Fibroblast of skin of right biceps (primary cell): ENCODE measurements at places on chromosomes 6 and 20.

- DNase-seq, result no peak
Measured at GRCh38 chr6:109702791-109703190, 11.7 kb downstream of the FIG4 start.

DNA sequence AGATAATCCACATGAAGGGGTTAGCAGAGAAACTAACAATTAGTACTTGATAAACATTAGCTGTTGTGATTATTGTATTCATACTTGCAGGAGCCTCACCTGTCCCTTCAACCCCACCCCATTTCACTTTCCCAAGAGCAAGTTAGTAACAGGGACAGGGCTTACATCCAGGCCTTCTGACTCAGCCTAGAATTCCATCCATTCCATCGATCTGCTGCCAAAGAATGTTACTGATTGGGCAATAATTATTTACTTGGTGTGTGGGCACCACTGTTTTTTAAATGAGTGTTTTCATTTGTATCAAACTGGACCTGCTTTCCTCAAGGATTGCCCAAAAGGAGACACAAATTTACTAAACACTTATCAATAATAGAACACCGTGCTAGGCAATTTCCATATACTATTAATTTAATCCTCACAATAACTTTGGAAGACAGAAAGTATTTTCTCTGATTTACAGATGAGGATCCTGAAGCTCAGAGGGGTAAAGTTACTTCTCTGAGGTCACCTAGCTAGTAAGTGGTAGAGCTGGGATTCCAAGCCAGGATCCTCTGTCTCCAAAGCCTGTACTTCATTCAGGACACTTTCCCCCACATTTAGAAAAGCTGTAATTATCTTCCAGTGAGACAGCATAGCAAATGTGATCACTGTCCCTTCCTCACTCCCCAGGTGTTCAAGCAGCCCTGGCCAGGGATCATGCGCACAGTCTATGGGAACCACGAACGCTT, 32.8 kb downstream of the GSS start:
- DNase-seq, result peak; percentile 81

GRCh38 chr6:97501853-97502252, 218.8 kb upstream of the MMS22L start:
- DNase-seq, result no peak

DNA sequence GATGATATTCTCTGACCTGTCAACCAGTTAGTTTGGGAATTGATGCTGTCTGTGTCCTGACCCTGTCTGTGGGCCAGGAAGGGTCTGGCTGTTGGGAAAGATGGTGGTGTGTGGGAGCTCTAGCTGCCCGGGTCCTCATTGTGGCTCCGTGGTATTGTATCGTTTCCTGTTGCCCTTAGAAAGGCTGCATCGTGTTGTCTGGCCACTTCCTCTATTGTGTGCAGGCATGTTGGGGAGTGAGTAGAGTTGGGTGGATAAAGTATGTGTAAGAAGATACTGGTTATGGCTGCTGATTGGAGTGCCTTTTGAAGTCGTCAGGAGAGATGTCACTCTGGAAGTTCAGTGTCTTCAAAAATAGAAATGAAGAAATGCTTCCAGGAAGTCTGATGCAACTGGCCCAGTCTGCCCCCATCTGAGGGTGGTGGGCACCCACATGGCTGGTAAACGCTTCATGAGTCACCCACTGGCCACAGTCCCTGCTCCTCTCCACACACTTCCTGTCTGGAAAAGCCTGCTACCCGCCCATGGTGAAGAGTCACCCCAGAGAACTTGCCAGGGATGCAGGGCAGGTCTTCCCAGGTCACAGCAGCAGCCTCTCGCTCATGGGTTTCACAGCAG, 27.9 kb downstream of the PPARD start:
- DNase-seq, result peak; percentile 98

GRCh38 chr20:42097741-42098140, 479.6 kb upstream of the CHD6 start:
- no peak for DNase-seq

DNA sequence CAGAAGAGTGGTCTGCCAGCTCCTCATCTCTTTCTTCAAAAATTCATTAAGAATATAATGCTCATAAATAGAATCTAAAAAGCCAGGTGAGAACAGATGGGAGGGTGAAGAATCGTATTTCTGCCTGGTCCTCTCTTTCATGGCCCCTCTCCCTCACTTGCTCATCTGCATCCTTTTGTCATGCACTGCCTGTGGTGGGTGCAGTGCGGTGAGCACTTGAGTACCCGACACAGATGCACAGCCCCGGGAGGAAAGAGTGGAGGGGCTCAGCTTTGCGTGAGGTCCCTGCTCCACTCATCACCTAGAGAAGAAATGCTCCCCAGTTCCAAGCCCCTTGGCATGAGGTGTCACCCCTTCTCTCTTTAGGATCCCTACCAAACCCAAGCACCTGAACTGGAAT, 58.1 kb upstream of the GLP1R start:
- no peak for DNase-seq

- no peak for DNase-seq
Measured at GRCh38 chr6:106141441-106142237, 55.5 kb downstream of the PRDM1 start.

DNA sequence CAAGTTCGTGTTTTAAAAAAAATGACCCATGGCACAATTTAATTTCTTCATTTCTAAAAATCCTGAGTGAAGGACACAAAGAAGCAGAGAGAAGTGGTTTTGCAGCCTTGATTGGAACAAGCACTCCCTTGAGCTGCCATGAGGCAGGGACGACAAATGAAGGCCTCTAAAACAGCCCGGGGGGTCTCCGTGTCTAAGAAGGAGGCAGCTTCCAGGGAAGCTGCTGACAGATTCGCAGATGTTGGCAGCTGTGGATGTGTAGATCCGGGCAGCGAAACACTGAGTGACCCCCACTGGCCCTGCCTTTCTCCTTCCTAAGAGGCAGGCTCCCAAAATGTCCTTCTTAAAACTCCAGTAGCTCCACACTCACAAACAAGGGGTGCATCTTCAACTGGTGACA, 9.6 kb upstream of the LBP start:
- no peak for DNase-seq

DNA sequence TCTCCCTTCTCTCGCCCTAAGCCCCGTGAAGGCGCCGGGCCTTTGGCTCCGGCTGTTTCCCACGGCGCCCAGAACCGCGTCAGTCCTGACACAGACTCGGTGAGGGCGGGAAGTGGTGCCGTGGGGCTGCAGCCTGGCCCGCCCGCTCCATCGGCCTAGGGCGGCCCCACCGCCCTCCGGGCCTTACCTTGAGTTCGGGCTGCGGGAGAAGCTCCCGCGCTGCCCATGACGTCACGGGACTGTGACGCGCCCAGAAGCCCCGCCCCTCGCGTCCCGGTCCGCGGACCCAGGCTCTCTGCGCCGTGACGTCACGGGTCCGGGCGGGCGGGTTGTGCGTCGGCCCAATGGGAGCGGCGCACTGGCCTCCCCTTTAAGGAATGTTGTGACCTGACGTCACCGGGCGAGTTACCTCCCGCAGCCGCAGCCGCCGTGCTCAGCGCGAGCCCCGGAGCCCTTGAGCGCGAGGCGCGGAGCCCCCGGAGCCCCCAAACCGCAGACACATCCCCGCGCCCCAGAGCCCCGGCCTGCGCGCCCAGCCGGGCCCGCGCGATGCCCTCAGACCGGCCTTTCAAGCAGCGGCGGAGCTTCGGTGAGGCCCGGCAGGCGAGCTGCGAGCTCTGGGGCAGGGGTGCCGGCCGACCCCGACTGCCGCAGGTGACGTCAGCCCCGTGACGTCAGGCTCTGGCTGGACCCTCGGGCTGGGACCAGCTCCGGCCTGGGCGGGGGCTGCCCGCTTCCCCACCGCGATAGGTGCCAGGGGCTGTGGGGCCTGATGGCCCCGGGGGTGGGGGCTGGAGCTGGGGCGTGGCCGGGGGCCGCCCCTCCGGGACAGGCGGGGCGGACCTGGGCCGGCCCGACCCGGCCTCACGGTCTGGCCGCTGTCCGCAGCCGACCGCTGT, at the start of gene MAP1LC3A:
Gene MAP1LC3A, plus strand, starts transcription at position 399 of the 899 bp plus-strand sequence. Its CDS starts 151 bp downstream, at position 550.
- DNase-seq, result peak; percentile 98

DNA sequence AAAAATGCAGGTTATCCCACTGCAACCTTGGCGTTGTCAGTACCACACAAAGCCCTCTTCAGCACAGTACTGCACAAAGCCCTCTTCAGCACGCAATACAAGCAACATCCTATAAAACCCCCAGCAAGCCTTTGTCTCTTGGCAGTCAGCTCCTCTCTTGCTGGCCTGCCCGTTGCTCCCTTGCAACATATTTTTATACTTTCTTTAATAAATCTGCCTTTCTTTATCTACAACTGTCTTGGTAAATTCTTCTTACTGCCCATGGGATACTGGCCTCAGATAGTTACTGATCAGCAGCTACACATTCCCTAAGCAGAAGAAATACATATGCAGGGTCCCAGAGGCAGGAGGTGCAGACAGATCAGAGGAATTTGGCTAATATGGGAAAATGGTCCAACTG, 70.5 kb upstream of the MAP3K4 start:
- DNase-seq, result no peak

GRCh38 chr6:148885136-148885865, 138.5 kb downstream of the UST start:
- DNase-seq, result peak; percentile 81

GRCh38 chr6:144468709-144469108, 183.6 kb downstream of the UTRN start:
- DNase-seq, result no peak

- DNase-seq, result no peak
Measured at GRCh38 chr20:17627101-17627955, 54.7 kb downstream of the RRBP1 start.

- DNase-seq, result peak; percentile 49
Measured at GRCh38 chr6:85670573-85670972, 27.9 kb upstream of the SYNCRIP start.
